Stimulated activated CD8-positive, alpha-beta memory T cell treated with anti-CD3 and anti-CD28 coated beads, Interleukin-2, amount 100 ng/mL, for 48 hours (primary cell): ENCODE measurements at places on chromosomes 2 and 18.

DNA sequence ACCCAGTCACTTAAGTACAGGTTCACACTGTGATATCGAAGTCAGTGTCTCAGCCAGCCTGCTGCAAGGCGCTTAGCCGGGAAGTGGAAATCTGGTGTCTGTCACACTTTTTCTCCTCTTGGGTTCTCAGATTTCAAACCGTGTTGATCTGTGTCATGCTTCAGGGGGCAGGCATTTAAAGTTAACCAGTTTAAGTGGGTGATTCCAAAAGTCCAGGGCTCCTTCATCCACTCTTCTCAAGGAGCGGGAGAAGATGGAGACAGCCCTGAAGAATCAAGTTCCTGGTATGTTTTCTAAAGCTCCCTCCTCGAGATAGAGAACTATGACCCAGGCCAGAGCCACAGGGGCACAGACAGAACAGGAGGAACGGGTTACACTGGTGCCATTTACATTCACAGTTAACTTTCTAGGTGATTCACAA lies 331.7 kb downstream of the GBX2 start:
- no peak for DNase-seq

- no peak for DNase-seq
These were observed 5.0 kb downstream of the MGAT5 start for GRCh38 chr2:134258684-134259388.

GRCh38 chr2:234240917-234241316 lies 190.4 kb downstream of the SPP2 start:
- no peak for DNase-seq

DNA sequence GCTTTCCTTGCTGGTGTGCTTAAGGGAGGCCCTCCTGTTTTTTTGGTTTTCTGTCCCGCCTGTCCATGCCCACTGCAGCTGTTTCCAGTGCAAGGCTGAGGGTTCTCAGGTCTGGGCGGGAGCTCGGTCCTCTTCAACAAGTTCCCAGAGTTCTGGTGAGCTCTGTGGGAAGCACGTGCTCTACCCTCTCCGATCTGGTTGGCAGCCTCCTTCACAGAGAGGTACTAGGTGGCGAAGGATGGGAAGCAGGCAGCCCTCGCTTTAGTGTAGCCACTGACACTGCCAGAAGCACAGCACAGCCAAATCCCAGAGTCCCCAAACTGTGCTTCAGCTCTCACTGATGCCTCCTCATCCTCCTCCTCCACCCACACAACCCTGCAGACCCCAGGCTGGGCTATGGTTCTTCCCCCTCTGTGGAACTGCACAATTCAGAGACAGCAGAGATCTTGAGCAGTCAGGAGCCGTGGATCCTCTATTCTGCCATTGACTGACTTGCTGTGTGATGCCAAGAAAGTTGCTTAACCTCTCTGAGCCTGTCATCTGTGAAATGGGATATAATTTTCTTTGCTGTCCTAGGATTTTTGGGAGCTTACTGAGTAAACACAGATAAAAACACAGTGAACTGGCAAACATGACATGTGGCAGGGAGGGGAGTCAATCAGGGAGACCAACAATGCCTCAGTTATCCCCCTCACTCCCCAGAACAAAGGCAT lies 157.3 kb downstream of the MSH2 start:
- DNase-seq, result no peak

GRCh38 chr2:234957834-234958135 lies 6.0 kb downstream of the SH3BP4 start:
- DNase-seq, result no peak

GRCh38 chr2:183375821-183376220 lies 251.6 kb downstream of the NUP35 start:
- no peak for DNase-seq

GRCh38 chr2:161173541-161174194 lies 13.4 kb downstream of the TANK start:
- no peak for DNase-seq
